ENCODE measurements at places on chromosomes 13 and 19.

DNA sequence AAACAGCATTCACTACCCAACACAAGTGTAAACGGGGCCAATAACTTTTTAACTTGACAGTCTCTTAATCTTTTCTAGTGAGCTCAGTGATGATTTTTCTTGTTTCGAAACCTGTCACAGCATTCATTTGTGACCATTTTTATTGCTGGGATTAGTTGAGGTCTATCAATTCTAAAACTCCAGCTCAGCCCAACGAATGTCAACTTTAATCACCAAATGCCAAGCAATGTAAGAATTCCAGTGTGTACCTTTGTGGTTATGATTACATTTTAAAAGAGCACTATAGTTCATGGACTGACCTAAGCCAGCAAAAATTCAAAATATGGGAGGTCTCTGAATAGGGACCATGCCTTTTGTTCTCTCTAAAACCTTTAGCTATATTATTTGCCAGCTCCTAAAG is 694.3 kb upstream of the SGCG start:
- no peak for DNase-seq

DNA sequence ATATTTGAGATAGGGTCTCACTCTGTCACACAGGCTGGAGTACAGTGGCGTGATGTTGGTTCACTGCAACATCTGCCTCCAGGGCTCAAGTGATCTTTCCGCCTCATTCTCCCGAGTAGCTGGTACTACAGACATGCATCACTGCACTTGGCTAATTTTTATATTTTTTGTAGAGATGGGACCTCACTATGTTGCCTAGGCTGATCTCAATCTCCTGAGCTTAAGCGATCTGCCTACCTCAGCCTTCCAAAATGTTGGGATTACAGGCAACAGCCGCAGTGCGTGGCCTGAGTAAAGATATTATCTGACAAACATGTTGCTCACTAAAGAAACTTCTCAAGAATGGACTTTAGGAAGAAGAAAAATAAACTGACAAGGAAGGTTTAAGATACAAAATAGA is 125.4 kb upstream of the ABCC4 start:
- DNase-seq = no peak

DNA sequence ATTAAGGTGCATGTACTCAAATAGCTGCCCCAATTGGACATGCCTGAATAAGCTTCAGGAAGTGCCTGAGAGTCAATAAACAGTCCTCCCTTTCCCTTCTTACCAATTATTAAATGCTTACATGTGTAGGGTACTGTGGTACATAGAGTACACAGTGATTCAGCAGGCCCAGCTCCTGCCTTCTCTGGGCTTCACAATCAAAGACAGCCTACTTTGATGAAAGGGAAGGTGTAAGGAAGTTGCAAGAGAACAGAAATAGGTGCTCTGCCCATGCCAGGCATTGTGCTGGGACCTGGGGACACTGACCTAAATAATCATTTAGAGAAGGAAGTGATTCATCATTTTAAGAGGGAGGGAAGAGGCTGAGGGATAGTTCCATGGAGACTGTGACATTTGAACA is 17.2 kb downstream of the FRY start:
- no peak for DNase-seq

DNA sequence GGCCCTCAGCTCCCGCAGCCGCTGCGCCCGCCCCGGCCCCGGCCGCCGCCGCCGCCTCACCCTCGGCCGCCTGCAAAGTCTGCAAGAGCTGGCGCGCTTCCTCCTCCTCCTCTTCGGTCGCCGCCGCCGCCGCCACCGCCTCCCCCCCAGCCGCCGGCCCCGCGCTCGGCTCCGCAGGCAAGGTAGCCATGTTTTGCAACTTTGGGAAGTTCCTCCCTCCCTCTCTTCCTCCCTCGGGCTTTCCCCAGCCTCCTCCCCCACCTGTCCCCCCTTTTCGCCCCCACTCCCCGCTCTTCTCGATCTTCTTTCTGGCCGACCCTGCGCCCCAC is 433 bp downstream of the SIX5 start:
- peak; percentile 34 for DNase-seq

GRCh38 chr13:113407531-113408393 is 43.8 kb upstream of the GRTP1 start:
- DNase-seq = no peak

GRCh38 chr13:26727633-26728032 is 33.0 kb downstream of the GPR12 start:
- no peak for DNase-seq

DNA sequence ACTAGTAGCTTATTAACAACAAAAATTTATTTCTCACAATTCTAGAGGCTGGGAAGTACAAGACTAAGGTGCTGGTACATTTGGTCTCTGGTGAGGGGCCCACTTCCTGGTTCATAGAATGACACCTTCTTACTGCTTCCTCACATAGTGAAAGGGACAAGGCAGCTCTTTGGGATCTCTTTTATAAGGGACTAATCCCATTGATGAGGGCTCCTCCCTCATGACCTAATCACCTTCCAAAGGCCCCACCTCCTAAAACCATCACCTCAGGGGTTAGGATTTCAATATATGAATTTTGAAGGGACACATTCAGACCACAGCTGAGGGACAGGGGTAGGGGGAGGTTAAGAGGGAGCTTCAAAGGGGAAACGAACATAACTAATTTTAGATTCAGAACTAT is 20.3 kb downstream of the SPART start:
- DNase-seq = no peak

DNA sequence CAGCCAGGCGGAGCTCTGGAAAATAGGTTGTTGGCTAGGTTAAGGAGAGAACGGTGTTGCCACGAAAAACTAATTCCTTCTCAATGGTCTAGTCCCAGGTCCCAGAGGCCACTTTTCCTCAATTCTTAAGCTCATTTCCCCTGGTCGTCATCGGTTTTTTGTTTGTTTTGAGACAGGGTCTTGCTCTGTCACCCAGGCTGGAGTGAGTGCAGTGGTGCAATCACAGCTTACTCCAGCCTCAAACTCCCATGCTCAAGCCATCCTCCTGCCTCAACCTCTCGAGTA is 1.2 kb downstream of the SF3A2 start:
- DNase-seq = no peak

DNA sequence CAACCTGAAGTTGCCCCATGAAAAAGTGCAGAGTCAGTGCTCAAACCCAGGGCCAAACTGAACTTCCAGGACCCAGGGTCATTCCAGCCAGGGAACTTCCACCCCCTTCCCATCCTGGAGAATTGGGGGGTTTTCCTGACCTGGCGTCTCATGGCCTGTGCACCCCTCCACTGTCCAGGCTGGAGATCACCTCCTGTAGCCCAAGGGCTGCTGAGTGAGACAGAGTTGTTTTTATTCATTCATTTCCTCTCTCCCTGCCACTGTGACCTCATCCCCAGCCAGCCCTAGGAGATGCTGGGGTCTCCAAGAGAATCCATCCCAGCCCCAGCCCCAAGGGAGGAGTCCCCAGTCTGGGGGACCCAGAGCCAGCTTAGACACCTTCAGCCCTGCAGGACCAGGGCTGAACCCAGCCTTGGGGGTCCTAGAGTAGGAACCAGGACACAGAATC is 4.2 kb downstream of the FCHO1 start:
- DNase-seq = no peak

DNA sequence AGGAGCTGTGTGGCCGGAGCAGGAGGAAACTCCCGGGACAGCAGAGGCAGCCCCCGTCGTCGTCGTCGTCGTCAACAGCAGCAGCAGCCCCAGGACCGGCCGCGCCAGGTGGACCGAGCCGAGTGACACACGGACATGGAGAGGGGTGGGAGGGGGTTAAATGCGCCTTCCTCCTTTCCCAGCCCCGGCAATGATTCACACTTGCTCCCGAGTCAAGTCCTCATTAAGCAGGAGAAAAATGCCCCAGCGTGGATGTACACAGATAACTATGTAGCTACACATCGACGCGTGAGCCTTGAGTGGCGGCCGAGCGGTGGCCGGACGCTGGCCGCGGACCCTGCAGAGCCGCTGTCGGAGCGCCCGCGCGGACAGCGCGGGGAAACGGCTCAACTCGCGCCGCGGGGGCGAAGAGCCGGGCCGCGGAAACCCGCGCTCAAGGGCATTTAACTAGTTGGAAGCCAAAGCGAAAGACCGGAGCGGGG is 645 bp downstream of the UBL3 start:
- peak; percentile 40 for DNase-seq

DNA sequence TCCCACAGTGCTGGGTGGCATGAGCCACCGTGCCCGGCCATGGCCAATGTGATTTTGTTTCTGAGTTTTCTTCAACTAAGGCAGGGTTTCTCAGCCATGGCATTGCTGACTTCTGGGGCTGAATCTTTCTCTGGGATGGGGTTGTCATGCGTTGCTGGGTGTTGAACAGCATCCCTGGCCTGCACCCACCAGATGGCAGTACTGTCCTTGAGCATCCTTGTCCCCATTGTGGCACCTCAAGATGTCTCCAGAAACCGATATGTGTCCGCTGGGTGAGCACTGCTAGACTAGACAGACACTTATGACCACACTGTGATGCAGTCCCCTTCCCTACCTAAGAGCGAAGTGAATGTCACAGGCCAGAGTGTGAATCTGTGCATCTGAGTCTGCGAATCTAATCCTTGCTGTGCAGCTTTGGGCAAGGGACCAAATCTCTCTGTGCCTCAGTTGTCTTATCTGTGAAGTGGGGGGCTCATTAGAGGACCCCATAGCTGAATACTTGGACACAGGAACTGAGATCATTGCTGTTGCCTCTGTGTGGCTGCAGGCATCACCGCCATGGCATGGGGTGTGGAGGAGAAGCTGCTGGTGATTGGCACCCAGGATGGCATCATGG is 50.3 kb upstream of the SIN3B start:
- peak; percentile 51 for DNase-seq

DNA sequence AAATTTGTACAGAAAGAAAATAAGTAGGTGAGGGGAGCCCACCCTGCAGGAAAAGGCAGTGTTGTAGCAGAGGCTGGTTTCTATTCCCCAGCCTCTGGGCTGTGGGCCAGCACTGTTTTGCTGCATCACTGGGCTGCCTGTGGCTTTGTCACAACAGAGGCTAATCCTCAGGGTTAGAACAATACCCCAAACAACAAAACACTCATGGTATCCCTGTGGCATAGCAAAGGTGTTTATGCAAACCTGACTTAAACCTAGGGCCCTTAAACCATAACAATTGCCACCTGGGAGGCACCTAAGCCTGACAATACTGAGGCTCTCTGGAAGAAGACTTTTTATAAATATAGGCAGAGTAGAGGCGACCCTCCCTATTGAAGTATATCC is 314.7 kb downstream of the OLFM4 start:
- DNase-seq = no peak

GRCh38 chr13:46496086-46496485 is 56.9 kb upstream of the LRCH1 start:
- no peak for DNase-seq

GRCh38 chr13:69474011-69474685 is 633.5 kb upstream of the ATXN8OS start:
- DNase-seq = no peak

DNA sequence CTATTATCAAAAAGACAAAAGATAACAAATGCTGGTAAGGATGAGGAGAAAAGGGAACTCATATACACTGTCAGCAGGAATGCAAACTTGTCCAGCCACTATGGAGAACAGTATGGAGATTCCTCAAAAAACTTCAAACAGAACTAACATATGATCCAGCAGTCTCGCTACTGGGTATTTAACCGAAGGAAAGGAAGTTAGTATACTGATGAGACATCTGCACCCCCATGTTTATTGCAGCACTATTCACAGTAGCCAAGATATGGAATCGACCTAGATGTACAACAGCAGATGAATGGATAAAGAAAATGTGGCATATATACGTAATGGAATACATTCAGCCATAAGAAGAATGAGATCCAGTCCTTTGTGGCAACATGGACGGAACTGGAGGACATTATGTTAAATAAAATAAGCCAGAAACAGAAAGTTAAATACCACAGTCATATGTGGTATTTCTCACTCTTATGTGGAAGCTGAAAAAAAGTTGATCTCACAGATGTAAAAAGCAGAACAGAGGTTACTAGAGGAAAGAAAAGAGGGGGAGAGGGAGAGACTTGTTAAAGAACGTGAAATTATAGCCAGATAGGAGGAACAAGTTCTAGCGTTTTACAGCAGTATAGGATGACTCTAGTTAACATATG is 83.2 kb downstream of the RUBCNL start:
- DNase-seq = no peak

DNA sequence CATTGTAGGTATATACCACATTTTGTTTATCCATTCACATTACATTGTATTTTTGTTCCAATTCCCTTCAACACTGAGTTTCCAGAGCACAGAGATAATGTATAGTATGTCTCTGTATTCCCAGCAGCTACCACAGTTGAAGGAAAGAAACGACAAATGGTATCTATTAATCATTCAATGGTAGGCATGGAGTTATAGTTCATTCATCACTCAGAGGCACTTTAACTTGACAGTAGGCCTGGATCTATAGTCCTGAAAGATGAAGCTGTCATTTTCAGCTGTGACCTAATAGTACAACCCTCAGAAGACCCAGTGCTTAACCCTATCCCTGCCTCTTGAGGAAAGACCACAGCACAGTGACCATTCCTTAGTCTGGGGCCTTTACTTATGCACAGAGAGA is 163.0 kb upstream of the TMTC4 start:
- no peak for DNase-seq

- no peak for DNase-seq
Observed at GRCh38 chr13:30510811-30511371, 45.2 kb upstream of the HMGB1 start.

DNA sequence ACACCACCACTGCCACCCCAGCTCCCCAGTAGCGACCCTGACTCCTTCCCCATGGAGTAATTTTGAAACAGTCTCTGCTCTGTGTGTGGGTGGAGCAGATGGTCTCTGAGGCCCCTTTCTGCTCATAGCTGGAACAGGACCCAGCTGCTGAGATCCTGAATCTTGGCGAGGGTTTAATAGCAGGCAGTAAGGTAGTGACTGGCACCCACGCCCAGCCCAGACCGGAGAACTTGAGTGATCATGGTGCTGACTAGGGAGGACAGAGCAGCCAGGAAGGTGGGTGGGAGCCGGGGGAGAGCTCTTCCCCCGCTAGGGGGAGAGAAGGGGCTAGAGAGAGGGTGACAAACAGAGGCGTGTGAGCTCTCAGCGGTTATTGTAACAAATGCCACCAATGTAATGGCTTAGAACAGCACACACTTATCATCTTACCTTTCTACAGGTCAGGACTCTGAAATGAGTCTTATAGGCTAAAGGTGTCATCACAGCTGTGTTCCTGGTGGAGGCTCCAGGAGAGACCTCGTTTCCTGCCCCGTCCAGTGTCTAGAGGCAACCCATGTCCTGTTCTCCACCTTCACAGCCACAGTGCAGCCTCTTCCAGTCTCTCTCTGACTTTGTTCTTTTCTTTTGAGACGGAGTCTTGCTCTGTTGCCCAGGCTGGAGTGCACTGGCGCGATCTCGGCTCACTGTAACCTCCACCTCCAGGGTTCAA is 7.2 kb upstream of the ACER1 start:
- DNase-seq = peak; percentile 9

DNA sequence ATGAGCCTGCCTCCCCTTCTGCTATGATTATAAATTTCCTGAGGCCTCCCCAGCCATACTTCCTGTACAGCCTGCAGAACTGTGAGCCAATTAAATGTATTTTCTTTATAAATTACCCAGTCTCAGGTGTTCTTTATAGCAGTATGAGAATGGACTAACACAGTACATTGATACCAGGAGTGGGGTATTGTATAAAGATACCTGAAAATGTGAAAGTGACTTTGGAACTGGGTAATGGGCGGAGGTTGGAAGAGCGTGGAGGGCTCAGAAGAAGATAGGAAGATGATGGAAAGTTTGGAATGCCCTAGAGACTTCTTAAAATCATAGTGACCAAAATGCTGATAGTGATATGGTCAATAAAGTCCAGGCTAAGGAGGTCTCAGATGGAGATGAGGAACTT is 32.8 kb downstream of the NEK5 start:
- DNase-seq = no peak

GRCh38 chr13:101942038-101942437 is 459.8 kb downstream of the FGF14 start:
- no peak for DNase-seq

GRCh38 chr19:11281356-11282049 is 14.5 kb upstream of the TSPAN16 start:
- DNase-seq = no peak
